ENCODE measurements at places on chromosomes 12 and 14.

GRCh38 chr12:119902084-119902509 is 25.0 kb upstream of the CIT start:
- no peak for DNase-seq

DNA sequence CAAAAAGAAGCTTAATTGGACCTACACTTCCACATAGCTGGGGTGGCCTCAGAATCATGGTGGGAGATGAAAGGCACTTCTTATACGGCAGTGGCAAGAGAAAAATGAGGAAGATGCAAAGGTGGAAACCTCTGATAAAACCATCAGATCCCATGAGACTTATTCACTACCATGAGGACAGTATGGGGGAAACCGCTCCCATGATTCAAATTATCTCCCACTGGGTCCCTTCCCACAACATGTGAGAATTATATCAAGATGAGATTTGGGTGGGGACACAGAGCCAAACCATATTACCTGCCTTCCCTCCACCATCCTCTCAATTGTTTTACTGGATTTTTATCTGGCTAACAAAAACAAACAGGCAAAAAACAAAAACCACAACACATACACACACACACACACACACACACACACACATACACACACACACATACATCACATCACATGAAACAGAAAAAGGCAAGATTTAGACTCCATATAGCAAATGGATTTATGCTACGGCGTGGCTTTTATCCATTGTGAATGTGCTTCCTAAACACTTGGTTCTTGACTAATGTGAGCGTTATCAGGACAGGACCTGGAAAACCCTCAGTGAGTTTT is 66.7 kb downstream of the ZFP36L1 start:
- no peak for DNase-seq

DNA sequence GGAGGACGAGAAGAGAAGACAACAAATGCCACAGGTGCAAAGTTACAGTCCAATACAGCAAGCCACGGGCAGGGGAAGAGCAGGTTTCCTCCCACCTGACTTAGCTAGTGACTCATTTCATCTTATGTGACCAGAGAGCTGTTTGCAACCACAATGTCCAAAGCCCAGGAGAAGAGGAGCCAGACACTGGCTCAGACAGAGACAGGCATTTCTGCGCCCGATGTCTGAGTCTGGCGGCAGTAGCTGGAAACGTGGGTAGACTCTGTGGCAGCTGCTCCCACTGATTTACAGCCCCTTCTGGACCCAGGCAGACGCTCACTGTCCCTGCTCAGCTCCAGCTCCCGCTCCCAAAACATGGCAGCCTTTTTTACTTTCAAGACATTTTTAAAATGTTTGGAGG is 60.0 kb downstream of the CHGA start:
- no peak for DNase-seq

DNA sequence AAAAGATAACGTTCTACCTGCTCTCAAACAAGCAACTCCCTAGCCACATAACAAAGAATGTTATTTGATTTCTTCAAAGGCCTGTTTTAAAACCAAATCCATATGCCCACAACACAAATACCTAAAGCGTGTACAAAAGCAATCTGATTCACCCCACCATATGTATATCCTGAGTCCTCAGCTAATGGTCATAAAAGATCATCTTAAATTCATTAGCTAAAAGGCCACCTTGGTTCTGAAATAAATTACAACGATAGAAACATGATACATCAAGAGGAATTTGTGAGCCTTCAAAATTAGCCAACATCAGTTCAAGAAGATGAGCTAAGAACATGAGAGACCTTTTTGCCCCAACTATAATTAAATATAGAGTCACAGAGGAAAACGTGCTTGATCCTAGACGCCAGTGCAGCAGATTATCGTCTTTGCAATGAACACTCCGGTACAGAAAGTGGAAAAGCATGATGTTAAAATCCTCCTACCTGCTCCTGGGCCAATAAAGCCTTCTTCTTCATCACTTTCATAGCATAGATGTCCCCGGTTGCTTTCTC is 20.0 kb downstream of the CIT start:
- DNase-seq: no peak

DNA sequence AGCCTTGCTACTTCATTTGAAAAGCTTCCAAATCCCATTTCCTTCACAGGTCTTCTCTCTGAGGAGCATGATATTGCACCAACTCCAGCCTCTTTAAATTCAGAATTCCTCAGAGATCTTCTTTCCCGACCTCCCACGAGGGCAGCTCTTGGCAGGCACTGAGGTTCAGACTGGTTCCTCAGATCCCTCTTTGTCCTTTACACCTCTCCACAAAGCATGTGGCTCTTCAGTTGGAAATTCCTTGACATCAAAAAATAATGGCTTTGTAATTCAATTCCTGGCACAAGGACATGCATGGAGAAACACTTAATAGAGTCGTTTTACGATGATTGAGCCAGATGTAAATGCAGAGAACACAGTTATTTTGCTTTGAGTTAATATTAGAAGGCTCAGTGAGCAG is 63.2 kb upstream of the TMX1 start:
- no peak for DNase-seq

GRCh38 chr12:95117178-95117599 is 43.8 kb upstream of the NR2C1 start:
- peak; percentile 68 for DNase-seq

- DNase-seq: peak; percentile 31
These were observed 286.6 kb upstream of the KITLG start for GRCh38 chr12:88866881-88867280.

GRCh38 chr12:115413626-115414025 is 729.7 kb upstream of the TBX3 start:
- no peak for DNase-seq

- no peak for DNase-seq
These were observed 79.3 kb upstream of the NRXN3 start for GRCh38 chr14:78090864-78091263.

DNA sequence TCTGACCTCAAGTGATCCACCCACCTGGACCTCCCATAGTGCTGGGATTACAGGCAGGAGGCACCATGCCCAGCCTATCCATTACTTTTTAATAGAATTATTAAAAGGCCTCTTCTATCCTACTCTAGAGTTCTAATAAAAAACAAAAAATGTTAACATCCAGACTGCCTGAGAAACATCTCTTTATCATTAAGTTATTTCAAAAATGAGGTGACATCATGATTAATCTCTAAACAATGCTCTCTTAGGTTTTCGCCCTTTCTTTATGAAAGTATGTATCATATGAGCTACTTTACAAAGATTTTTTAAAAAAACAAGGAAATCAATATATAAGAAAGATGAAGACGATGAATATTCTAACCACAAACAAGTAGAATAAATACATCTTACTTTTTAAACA is 52.6 kb downstream of the FGD6 start:
- DNase-seq: no peak

- no peak for DNase-seq
These were observed 11.9 kb downstream of the UBE3B start for GRCh38 chr12:109489016-109489954.

DNA sequence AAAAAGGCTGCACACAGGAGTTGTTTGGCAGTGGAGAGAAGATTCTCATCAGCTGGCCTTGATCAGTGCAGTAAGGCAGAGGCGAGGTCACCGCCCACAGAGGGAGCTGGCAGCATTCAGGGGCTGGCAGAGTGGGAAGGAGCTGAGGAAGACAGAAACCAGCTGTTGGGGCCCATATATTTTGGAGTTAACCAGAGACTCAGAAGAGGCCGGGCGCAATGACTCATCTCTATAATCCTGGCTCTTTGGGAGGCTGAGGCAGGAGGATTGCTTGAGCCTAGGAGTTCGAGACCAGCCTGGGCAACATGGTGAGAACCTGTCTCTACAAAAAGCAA is 17.7 kb downstream of the SMCO2 start:
- peak; percentile 6 for DNase-seq

DNA sequence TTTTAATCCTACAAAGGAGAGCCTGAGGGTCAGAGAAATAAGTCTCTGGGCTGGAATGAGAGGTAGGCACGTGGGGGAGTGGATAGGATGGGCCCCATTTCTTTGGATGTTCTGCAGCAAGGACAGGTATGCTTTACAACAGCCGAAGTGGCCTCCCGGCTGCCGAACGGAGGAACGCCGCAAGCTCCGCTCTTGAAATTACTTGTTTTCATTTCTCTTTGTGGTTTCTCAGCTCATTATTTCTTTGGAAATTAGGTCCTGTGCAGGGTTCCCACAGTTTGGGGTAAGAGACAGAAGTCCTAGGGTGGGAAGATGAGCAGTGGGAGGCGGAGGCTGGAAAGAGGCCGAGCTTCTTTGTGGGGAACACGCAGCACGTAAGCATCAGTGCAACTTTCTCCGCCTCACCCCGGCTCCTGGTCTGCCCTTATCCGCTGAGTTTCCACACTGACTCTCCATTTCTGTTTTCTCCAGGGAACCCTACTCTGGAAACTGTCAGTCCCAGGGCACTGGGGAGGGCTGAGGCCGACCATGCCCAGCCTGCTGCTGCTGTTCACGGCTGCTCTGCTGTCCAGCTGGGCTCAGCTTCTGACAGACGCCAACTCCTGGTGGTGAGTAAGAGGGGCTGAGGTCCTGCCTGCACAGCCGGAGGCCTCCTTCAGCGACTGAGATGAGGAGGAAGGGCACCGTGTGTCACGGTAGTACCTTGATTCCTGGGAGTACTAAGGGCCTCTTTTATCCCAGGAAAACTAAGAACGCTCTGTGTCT is 2.0 kb downstream of the WNT5B start:
- DNase-seq: no peak

Measured in NCI-H446 (cell line).